Neural crest cell (in vitro differentiated cells): ENCODE measurements at places on chromosomes 4 and X. TPM values are rescaled to one million over a fixed set of nuclear protein-coding genes. Genes with fewer than 3 reads are reported as not detected.

Gene XAGE1A
- not detected in 2 replicates for total RNA-seq

Gene RNF212
- 2.7 and 5.0 TPM in 2 replicates for total RNA-seq

Gene ARMCX1
- 30.0 and 30.6 TPM in 2 replicates for total RNA-seq

Gene SATL1
- total RNA-seq: 0.18 and 0.21 TPM in 2 replicates

Gene VSIG1
- not detected in 2 replicates for total RNA-seq
